Hematopoietic multipotent progenitor cell treated with erythropoietin and hydrocortisone succinate and interleukin-3 and kit ligand, for 6 days (in vitro differentiated cells): ENCODE measurements at places on chromosomes 4 and X.

GRCh38 chr4:141346144-141346543, 125.4 kb downstream of the ZNF330 start:
- DNase-seq: peak; percentile 81

GRCh38 chrX:82208975-82209374, 1007.1 kb downstream of the SH3BGRL start:
- no peak for DNase-seq

GRCh38 chr4:24727390-24728224, 67.8 kb upstream of the SOD3 start:
- DNase-seq: no peak

- DNase-seq: no peak
These were observed 59.6 kb upstream of the DUSP21 start for GRCh38 chrX:44784241-44784640.

DNA sequence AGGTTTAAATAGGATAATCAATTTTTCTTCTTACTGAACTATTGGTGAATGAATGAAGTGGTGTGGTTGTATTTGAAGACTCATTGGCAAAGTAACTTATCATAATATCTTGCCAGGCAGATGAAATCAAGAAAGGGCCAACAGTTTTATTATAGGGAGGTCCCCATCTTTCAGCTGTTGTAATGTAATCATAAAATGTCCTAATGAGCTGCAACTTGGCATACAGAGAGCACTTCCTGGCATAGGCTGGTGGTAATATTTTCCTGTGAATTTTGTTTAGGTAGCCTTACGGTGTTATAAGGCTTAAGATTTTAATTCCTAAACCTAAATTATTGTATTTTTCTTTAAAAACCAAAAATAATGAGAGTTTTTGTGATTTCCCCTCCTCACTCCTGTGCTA, 17.5 kb downstream of the FHIP1A start:
- DNase-seq: no peak

DNA sequence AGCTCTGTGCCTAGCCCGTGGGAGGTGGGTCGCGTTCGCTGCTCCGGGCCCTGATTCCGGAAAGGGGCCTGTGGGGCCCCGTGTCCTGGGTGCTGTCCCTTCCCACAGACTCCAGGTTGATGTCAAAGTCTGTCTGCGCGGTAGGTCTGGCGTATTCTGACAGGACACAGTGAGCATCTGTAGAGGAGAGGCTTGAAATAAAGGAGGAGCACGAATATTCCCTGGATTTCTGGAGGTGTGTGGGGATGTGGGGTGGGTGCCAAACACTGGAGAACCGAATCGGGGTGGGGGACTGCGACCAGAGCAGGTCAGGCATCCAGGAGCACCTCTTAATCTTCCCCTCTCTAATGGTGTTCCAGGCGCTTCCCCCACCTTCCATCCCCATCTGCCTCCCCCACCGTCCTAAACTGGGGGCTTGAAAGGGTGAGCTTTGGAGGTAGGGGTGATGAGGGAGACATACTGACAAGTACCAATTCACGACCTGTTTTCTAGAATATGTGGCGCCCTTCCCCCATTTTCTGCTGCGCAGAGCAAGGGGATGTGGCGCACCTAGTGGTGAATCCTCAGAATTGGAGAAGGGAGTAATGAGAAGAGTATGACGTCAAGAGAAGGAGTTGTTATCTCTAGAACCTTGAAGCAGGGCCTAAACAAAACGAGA, 877 bp downstream of the GPRASP1 start:
- peak; percentile 47 for DNase-seq
